GM18507 (cell line): ENCODE measurements at places on chromosomes 11 and 22.

DNA sequence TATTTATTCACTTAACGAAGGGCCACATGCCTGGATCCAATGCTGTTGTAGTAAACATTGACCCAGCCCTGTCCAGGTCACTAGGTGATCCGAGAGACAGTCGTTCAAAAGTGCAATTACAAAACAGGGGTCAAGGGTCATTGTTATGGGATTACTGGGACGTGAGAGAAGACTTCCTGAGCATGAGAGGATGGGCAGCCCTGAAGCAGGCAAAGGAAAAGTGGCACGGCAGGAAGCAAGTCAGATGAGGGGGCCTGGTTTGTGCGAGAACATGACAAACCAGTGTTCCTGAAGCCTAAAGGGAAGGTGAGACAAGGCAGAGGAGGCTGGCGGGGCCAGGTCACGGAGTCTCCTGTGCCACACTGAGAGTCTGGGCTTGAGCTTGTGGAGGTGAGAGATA lies 15.8 kb upstream of the MMP20 start:
- no peak for DNase-seq

DNA sequence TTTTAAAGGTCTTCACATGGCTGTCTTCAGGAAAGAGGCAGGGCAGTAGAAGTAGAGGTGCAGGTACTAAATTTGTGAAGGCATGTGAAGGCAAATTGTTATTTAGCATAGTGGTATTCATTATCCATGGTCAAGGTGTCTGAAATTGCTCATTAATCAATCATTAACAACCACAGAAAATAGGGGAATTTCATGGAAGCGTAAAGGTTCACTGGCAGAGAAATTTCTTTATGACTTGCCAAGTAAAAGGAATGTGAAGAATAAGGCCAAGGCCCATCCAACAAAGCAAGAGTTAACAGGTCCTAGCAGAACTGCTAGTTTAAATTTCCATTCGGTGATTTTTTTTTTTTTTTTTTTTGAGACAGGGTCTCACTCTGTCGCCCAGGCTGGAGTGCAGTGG lies 59.0 kb downstream of the RSF1 start:
- no peak for DNase-seq

DNA sequence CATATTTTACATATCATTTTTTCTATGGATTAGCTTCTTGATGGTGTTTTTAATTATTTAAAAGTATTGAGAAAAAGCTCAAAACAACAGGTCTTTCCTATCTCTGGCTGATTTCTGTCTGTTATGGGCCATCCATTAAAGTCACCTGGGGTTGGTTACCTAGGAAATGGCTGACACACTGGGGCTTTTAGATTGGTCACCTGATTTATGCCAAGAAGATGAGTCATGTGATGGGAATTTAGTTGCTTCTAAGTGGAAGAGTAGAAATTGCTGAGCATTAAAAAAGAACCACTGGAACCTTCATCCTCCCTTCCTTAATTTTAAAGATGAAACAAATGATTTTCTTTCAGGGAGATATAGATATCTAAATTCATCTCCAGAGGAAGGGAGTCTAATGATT lies 48.8 kb upstream of the LARGE1 start:
- no peak for DNase-seq

GRCh38 chr11:124732230-124732629 lies 7.5 kb upstream of the NRGN start:
- DNase-seq = no peak

DNA sequence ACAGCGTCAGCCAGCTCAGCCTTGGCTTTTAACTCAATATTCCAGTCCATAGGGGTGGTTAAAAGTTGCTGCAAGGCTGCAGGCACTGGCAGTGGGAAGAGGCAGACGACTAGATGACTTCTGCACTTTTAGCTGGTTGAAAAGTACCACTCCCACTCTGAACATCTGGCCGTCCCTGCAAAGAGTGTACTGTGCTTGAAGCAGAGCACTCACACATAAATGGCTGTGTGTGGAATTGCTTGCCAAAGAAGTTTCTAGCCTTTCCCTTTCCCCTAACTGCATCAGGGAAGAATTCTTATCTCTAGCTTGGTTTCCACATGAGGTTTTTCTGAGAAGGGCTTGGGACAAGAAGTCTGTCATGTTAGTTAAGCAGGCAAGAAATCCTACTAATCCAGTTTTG lies 5.1 kb upstream of the PHLDB1 start:
- no peak for DNase-seq

GRCh38 chr11:76653674-76654284 lies 16.8 kb downstream of the LRRC32 start:
- no peak for DNase-seq

GRCh38 chr11:69397732-69398131 lies 83.7 kb upstream of the LINC01488 start:
- DNase-seq = no peak

GRCh38 chr11:132438418-132438817 lies 1068.0 kb downstream of the NTM start:
- DNase-seq = no peak

- DNase-seq = no peak
Measured at GRCh38 chr11:117885777-117886176, 9.3 kb upstream of the FXYD6 start.

DNA sequence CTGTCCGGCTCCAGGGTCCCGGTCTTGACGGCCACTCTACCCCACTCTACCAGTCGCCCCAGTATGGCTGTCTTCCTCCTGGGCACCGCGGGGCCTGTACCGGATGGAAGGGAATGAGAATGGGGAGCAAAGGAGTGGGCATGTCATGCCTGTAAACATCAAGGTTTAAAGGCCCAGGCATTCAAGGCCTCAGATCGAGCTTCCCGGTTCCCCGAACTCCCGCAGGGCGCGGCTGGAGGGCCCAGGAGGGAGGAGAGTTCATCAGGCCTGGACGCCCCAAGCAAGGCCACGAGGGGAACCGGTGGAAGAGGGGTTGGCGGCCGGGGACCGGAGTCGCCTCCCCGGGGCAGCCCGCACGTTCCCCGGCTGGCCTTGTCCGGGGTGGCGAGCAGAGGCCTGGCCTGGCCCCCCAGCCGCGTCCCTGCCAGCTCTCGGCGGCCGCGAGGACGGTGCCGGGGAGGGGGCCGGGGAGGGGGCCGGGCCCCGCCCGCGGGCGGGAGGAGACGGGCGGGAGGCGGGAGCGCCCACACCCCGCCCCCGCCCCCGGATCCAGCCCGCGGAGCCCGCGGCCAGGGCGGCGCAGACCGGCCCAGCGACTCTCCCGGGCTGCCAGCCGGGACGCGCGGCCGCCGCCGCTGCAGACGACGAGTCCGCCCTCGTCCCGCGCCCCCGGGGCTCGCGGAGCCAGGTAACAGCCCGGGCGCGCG lies at the start of gene CDC42EP1:
Gene CDC42EP1 (plus strand): TSS at position 580 of the 707 bp plus-strand sequence. CDS start 5,870 bp downstream, outside the sequence.
- DNase-seq = no peak

DNA sequence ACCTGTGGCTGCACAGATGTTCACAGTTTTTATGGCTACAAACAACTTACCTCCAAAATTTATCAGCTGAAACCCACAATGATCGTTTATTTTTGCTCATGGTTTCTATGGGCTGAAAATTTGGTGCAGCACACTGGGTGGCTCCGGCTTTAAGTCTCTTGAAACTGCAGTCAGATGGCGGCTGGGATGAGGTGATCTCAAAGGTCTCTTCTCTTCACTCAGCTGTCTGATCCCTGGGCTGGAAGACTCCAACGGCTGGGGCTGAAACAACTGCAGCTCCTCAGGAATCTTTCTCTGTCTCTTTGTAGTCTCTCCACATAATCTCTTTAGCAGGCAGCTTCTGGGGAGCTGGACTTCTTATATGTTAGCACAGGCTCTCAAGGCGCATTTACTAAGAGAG lies 117.3 kb upstream of the FAT3 start:
- no peak for DNase-seq

DNA sequence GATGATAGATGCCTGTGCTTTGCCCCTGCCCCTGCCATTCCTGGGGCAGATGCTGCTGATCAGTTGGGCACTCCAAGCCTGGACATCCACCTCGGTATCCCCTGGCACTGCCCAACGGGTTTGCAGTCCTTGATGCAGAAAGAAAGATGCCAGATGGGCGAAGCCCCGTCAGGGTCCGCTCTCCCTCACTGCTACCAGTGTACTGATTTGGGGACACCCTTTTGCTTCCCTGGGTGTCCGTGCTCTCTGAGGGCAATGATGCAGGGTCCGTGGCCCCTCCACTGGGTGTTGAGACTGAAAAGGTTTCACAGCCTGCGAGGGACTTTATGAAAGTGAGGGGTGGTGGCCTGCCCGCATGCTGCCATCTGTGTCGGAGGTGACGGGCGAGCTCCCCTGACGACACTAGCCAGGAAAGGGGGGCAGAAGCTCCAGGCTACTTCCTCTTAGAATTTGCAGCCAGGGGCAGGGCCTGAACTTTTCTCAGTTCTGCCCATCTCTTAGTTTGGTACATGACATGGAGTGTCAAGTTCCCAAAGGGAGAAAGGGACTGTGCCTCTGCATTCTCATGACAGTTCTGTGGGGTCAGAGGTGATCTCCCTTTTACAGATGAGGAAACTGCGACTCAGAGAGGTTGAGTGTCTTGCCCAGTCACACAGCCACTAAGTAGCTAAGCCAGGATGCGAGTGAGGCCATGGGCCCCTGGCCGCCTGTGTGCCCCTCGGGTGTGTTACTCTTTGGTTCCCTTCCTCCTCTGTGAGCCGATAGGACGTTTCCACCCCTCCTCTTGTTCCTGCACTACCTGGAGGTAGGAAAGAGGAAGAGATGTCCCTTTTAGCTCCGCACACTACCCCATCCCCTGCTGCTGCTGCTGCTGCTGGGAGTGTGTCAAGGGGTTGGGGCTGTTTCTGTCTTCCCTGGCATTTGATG lies 96.6 kb downstream of the BCR start:
- DNase-seq = no peak

DNA sequence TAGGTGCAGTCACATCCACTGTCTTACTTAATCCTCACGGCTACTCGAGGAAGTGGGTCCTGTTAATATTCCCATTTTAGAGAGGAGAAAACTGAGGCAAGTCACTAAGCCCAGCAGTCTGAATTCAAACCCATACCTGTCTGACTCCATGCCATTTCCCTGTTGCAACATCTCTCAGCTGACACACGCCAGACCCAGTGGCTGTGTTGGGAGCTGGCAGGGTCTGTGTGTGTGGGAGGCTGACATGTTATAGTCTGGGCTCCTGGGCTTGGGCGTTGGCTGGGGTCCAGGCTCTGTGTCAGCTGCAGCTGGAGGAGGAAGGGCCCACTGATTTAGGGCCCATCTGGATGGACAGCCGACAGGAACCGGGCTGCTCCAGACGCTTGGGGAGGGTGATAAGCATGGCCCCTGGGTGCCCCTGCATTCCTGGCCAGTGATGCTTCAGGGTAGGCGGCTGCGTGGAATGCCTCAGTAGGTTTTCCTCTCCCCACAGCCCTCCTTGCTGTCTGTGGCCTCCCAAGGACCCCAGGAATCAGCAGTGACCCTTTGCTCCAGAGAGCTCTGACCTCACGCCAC lies 562.5 kb downstream of the MN1 start:
- no peak for DNase-seq

DNA sequence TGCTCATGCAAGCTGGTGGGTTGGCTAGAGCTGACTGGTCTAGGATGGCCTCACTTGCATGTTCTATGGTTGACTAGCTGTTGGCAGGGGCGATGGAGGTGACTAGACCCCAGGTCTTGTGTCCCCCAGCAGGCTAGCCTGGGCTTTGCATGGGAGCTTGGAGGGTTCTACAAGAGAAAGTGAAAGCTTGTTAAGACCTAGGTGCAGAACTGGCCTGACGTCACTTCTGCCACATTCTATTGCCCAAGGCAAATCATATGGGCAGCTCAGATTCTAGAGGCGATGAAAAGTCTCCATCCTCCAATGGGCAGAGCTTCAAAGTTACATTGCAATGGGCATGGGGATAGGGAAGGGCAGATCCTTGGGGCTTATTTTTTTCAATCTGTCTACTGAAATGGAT lies 170.9 kb downstream of the MIAT start:
- no peak for DNase-seq

- DNase-seq = no peak
Measured at GRCh38 chr22:30333707-30334087, 7.0 kb upstream of the TBC1D10A start.

GRCh38 chr11:36280531-36280930 lies 8.7 kb downstream of the COMMD9 start:
- DNase-seq = no peak

- no peak for DNase-seq
Measured at GRCh38 chr11:86548271-86548917, 124.0 kb downstream of the ME3 start.

- DNase-seq = no peak
Measured at GRCh38 chr11:117005758-117006157, 92.5 kb downstream of the SIK3 start.

DNA sequence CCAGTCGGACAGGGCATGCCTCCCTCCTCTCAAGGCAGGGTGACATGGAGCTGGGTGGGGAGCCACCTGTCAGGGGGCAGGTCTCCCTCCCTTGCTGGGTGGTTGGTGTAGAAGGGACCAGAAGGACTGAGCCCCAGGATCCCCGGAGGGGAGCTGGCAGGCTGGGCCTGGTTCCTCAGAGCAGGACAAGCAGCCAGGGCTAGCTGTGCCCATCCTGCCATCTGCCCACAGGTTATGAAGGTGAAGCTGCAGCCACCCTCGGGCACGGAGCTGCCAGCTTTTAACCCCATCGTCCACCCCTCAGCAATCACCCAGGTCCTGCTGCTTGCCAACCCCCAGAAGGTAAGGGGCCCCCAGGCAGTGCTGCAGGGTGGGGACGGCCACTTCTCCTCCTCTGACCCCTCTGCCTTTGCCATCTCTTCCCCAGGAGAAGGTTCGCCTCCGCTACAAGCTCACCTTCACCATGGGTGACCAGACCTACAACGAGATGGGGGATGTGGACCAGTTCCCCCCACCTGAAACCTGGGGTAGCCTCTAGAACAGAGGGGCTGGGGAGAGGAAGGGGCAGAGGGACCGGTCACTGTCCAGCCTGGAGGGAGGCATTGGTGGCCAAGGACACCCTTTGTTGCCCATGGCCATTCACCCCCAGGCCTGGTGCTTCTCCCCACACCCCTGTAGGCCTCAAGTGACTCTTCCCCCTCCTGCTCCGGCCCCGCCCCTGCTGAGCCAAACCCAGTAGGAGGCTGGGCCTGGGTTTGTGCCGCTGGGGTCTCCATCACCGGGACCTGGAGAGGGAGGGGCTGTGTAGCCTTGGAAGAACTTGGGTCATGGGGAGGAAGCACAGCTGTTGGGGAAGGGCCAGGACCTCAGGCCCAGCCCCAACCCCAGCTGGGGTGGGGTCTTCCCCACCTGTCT lies 7.0 kb upstream of the SH3BP1 start:
- DNase-seq = no peak

- no peak for DNase-seq
Measured at GRCh38 chr11:36763187-36763586, 165.2 kb upstream of the RAG2 start.

GRCh38 chr11:120001178-120002090 lies 136.5 kb downstream of the TRIM29 start:
- no peak for DNase-seq

GRCh38 chr11:2675540-2675939 lies 24.3 kb downstream of the KCNQ1OT1 start:
- no peak for DNase-seq

GRCh38 chr11:58775066-58775708 lies 43.4 kb upstream of the GLYAT start:
- DNase-seq = no peak

GRCh38 chr11:79290761-79291160 lies 150.1 kb downstream of the TENM4 start:
- no peak for DNase-seq
